Adrenal gland (tissue), 19 donors: ENCODE measurements at places on chromosomes 1 and 21.

DNA sequence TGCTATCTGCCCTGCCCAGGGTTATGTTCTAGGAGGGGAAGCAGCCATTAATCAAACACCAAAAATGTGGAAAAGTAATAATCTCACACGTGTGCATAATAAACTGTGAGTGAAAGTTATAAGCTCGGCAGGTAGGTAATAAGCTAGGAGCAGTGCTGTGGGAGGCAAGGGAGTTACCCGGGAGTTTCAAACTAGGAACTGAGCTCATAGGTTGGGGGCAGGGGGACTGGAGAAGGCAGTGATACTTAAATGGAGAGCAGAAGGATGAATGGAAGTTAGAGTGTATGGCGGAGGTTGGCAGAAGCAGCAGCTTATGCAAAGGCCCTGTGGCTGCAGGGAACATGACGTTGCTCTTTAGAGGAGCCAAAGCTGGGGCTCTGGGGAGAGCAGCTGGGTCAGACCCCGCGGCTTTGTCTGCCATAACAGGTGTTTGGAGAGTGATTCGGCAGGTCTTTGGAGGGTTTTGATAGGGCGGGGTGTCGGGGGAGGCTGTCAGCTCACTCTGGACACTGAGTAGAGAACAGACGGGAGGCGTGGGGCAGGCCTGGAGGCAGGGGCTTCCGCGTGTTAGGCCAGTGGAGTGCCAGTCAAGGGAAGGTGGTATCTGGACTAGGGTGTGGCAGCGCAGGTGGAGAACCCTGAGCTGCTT lies 20.0 kb downstream of the PTPRF start:
- no peak for DNase-seq

DNA sequence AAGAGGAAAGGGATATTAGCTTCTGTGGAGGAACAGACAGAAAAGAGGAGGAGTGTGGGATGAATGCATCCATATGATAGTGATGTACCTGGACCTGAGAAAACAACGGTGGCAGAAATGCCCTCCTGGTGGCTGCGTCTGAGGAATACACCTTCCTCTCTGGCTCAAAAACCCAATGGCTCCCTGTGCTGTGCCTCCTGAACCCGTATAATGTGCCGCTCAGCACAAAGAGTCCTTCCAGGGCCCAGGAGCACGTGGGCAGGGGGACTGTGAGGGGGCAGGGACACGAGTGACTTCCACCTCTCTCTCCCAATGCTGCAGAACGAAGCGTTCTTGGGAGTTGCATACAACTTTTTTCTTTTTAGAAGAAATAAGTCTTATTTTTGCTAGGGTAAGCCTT lies 31.2 kb downstream of the IRF2BP2 start:
- no peak for DNase-seq

- DNase-seq, result no peak
Measured at GRCh38 chr1:3577300-3577699, 34.0 kb downstream of the MEGF6 start.

- DNase-seq, result no peak
Measured at GRCh38 chr1:4344065-4344732, 310.2 kb upstream of the AJAP1 start.

DNA sequence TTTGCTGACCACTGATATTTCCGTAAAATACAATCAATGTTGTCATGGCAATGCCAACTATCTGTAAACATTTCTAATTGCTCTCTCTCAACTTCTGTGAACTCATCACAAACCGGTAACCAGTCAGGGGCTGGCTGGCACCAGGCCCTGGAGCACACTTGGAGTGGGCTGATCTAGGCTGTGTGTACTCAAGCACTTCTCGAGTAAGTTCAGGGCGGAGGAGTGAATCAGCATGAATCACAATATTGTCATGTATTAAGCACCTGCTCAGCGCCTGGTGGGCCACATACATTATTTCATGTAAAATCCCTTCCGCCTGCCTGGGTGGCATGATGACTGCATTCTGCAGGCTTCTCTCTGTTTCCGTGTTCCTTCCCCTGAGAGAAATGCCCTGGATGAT lies 212.4 kb downstream of the FOXD2 start:
- no peak for DNase-seq
